ENCODE measurements at places on chromosomes 13 and 19.

DNA sequence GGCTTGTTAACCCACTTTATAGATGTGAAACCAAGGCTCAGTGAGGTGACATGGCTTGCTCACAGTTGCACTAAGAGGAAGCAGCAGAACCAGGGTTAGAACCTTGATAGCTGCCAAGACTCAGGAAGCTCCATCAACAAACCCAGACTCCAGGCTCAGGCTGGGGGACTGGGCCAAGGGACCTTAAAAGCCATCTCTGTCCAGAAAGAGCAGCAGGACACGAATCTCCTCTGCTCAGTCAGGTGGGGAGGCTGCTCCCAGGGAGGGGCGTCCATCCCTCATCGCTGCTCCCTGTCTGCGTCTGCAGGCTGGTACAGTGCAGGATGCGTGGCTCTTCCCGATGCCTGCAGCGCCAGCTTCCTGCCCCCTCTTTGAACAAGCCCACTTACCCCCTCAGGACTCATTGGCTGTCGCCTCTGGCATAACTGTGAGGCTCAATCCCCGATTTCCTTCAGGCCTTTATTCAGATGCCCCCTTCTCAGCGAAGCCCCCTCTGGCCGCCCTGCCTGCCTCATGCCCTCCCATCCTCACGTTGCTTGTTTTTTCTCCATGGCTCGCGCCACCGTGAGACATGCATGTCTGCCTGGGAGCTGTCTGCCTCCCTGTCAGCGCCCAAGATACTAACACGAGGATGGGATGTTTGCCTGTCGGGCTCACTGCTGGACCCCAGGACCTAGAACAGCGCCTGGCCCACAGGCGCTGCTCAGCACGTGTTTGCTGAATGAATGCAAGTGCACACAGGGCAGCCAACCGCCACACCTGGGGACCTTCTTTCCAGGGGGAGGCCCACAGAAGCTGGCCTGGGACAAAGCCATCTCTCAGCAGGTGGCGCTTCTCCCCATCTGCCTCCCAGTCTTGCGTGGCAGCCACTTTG, 21.5 kb downstream of the AKT2 start:
- no peak for DNase-seq

DNA sequence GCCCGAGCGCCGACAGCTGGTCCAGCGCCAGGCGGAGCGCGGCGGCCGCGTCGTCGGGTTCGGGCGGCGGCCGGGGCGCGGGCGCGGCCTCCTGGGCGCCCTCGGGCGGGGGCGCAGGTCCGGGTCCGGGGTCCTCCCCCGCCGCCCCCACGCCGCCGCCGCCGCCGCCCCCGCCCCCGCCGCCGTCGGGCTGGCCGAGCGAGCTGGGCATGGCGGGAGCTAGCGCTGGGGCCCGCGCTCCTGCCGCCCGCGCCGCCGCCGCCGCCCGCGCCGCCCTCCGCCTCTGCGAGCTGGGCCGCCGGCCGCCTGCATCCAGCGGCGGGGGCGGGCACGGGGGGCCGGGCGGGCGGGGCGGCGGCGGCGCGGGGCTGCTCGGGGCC, 287 bp downstream of the MEX3D start:
- DNase-seq: no peak

DNA sequence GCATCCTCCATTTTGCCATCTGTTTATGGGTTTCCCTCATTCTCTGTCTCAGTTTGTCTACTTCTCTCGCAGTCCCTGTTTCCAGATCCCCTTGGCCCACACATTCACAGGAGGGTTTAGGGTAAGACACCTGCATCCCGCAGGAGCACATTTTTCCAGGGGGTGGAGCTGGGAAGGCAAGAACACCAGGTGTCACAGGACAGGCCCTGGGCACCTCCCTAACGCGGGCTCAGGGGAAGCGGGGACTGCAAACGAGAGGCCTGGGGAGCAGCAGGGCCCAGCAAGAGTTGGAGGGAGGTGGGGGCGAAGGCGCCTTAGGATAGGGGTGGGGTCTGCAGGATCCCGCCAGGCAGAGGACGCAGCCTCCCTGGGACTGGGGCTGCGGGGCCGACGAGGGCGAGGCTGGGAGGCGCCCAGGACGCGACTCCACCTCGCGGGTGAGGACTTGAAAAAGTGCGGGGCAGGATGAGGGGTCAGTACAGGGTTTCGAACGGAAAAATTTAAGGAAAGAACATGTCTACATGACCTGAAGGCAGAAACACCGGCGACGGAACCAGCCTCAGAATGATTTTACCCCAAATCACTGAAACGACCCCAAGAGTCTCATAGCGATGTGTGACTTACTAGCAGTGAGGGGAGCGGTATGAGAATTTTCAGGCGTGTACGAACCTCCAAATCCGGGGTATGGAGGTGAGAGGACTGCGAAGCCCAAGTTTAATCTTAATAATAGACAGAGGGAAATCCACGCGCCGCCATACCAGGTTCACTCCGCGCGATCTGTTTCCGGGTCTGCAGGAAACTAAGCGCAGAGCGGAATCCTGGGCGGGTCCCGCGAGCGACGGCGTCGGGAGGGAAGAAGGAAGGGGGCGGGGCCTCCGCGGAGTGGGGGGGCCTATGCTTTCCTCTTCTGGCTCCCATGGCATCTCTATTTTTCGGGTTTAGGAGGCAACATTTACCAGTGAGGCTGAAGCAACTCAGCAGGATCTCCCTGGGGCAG, 7.1 kb upstream of the ERVV-2 start:
- no peak for DNase-seq

- no peak for DNase-seq
These were observed 285.5 kb downstream of the UQCRFS1 start for GRCh38 chr19:28927456-28927855.

DNA sequence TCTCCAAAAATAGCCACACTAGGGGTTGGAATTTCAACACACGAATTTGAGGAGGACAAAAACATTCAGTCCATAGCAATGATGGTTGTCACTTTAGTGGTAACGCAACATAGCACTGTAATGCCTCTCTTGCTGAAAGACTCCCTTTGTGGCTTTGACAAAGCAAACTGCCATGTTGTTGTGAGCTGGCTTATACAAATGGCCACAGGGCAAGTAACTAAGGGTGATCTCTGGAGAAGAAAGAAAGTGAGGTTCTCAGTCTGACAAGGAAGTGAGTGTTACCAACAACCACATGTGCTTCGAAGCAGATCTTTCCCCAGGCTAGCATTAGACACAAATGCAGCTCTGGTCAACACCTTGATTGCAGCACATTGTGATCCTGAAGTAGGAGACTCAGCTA, 79.1 kb upstream of the PCDH17 start:
- no peak for DNase-seq

DNA sequence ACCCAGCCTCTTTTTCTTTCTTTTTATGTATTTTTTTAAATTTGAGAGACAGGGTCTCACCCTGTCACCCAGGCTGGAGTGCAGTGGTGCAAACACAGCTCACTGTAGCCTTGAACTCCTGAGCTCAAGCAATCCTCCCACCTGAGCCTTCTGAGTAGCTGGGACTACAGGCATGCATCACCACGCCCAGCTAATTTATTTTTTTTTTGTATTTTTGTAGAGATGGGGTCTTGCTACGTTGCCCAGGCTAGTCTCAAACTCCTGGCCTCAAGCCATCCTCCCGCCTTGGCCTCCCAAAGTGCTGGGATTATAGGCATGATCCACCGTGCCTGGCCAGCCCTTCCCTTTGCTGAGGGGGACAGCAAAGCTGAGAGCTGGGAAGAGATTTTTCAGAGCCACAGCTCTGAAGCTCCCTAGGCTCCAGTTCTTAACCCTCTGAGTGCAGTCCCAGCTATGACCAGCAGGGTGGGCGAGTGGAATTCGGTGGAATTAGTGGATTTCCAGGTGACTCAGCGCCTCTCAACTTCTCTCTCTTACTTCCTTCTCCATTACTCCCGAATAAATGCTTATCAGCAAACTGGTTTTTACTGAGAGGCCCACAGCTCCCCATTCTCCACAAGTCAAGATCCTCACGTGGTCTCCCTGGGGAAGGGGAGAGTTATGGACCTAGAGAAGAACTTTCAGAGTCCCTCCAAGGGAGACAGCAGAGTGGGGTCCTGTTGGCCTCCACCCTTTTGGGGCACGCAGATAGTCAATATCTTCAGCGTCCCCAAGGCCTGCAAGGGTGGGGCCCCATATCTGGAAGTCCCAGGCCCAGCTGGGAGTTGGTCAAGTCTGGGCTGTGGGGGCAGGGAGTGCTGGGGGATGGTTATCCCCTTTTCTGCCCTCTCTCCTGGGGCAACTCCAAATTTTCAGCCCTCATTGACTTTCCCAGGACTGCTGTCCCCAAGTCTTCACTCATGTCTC, 1.2 kb downstream of the BLVRB start:
- DNase-seq: peak; percentile 85

DNA sequence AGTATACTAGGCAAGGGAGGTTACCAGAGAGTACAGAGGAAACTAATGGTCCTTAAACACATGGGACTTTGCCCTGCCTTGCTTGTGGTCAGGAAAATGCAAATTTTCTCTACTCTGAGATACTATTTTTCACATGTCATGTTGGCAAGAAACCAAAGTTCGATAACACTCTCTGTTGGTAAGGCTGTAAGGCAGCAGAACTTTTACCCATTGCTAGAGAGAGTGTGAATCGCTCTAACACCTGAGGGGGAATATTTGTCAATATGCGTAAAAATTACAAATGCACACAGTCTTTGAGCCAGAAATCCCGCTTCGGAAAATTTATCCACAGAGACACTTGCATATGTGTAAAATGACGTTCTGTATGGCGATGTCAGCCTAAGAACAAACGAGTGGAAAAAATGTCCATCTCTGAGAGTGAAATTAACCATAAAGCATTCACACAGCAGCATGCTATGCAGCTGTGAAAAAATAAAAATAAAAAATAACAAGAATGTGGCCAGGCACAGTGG, 9.5 kb upstream of the RFX1 start:
- DNase-seq: no peak

DNA sequence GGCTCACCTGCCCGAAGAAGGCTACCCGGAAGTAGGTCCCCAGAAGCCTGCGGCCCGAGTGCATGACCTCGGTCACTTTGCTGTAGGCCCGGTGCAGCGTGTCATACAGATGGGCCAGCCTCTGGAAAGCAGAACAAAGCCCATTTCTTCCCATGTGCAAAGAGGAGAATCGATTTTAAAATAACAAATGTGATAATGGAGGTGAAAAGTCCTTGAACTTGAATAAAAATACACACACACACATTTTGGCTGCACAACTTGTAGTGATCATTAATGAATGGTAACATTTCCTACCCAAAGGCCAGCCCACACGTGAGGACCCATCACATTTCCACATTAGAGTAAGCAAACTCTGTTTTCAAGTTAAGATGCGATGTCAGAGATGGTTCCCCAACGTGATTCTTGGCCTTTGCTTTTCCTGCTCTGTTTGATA, 56.9 kb upstream of the SLC15A1 start:
- DNase-seq: no peak

- no peak for DNase-seq
These were observed 1541.2 kb downstream of the SLITRK1 start for GRCh38 chr13:82341116-82341515.

DNA sequence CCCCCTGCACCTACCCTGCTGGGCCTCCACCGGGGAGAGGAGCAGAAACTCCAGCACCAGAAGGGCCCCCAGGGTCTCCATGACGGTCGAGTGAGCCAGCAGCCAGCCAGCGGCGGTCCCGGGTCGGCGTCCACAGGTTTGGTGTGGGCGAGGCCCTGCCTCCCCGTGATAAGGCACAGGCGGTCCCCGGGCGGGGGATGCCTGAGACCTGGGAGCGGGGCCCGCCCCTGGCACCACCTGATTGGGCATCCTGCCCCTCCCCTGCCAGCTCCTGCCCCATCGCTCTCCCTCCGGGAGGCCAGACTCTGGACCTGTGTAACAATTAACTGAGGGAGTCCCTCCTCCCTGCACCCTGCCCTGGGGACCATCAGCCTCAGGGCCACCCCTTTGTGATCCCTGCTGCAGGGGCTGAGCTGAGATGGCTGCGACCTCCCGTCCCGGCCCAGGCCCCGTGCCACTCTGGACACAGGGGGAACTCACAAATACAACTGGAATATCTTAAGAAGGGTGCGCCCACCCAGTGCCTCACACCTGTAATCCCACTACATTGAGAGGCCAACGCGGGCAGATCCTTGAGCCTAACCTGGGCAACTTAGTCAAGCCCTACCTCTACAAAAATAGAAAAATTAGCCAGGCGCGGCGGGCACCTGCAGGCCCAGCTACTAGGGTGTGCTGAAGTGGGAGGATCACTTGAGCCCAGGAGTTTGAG, at the start of gene SMIM24:
Gene SMIM24 (minus strand): TSS at position 143 of the 709 bp plus-strand sequence. CDS start 62 bp downstream, at position 81.
- DNase-seq: no peak

- no peak for DNase-seq
These were observed 5.9 kb downstream of the CLPTM1 start for GRCh38 chr19:44960906-44961728.

DNA sequence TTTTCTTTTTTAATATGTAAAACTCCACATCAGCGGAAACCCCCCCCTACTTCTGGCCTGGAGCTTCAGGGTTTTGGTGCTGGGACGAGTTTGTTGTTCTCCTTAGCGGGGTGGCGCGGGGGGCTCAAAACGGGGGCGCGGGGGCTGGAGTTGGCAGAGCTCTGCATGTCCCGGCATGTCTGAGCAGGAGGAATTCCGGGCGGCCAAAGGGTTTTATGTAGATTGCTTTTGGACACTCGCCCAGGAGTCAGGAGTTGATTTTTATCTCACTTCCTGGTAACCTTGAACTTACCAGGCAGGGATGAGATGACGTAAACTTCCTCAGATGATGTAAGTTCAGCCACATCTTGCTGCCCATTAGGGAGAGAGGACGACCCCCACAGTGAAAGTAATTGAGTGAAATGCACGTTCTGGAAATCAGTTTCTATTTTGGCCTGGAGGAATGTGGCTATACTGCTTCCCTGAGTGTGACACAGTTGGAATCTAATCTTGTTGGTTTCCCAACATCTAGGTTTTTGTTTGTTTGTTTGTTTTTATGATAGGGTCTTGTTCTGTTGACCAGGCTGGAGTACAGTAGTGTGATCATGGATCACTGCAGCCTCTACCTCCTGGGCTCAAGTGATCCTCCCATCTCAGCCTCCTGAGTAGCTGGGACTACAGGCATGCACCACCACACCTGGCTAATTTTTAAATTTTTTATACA, 21.0 kb upstream of the GDF15 start:
- no peak for DNase-seq

Data from stimulated activated effector memory CD8-positive, alpha-beta T cell treated with anti-CD3 and anti-CD28 coated beads, Interleukin-12 subunit alpha, Interleukin-12 subunit beta, amount 100 ng/mL, for 72 hours (primary cell).